LHCN-M2 (cell line): ENCODE measurements at places on chromosomes 7 and 10.

DNA sequence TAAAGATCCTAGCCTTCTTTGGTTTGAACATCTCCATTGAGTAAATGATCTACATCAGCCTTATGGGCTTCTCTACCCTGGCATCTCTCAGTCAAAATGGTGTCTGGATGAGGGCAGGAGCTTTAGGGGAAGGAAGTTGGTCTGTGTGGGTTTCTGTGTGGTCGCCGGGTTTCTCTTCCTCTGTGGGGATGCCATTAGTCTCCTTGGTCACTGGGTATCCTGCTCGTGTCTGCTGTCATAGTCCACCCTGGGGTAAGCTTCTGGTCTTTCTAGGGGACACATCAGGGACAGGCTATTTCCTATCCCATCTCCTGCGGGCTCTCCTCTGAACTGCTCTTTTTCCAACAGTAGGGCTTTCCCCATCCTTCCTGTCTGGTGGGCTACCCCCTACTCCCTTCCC, 150.3 kb upstream of the NPY start:
- no peak for DNase-seq

GRCh38 chr10:44947371-44948152, 12.0 kb upstream of the RASSF4 start:
- peak; percentile 80 for DNase-seq

- no peak for DNase-seq
Measured at GRCh38 chr7:105585850-105586500, 4.7 kb upstream of the EFCAB10 start.

- no peak for DNase-seq
Measured at GRCh38 chr10:124966008-124966407, 24.1 kb downstream of the ZRANB1 start.

- DNase-seq, result no peak
Measured at GRCh38 chr10:34249634-34250033, 565.5 kb downstream of the PARD3 start.

DNA sequence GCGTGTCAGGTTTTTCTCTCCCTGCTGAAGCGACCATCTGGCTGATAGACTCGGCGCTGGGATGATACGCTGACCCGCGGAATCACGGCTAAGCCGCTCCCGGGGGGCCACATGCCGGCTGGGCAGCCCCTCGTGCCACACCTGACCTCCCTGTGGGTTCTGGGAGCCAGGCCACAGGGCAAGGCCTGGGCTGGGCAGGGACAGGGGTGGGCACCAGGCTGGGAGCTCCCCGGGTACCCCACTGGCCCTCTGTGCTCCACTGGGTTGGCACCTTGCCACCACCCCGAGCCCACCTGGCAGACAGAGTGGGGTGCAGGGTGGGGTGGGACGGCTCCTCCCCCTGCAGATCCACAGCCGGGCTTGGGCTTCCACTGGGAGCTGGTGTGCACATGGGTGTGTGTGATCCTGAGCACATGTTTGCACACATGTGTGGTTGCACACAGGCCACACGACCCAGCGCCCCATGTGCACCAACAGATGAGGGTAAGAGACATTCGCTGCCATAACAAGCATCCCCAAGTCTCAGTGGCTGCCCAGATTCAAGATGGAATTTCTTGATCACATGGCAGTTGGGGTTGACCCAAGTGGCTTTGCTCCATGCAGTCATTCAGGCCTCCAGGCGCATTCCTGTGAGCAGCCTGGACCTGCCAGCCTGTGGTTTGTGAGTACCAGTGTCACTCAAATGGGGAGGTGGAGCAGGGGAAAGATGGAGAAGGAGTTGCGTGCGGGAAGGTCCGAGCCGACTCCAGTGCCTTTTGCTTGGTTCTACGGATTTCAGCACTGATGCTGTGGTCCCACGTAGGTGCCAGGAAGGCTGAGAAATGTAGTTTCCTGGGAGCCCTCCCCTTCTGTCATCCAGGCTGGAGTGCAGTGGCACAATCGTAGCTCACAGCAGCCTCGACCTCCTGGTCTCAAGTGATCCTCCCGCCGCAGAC, 79.7 kb downstream of the UNCX start:
- DNase-seq, result peak; percentile 7

- DNase-seq, result peak; percentile 84
Measured at GRCh38 chr10:3825862-3826351, 40.9 kb upstream of the KLF6 start.

DNA sequence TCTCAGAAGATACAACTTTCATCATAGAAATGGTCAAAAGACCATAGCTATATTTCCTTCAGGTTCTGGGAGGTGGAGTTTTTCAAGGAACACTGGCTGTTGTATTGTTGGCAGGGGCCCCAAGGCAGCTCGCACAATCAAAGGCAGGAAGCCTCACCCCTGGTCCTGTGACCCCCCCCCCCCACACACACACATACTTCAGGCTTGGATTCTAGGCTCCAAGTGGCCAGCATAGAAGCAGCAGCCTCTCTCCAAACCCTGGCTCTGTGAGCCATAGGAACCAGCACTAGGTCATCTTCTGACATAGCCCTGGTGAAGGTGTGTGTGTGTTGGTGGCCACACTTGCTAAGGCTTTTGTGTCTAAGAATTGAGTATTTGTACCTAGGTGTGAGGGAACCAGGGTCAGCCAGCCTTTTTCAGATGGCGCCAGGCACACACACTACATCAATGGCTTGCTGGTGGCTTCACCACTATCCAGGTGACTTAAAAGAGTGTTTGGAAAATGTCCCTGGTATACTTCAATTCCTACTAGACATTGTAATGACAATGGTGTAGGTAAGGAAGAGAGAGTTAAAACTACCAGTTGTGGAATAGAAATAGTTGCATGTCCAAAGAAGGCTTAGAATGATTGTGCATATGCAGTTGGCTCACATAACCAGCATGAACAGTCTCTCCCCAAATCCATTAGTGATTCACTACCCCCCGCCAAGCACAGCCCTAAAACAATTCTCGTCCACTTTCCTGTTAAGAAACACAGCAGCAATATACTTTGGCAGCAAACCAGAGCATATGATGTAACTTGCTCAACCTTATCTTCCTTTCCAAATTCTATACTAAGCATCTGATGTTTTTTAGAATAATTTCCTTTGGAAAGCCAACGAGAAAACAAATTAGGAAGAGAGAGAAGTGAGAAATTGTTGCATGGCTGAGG, 91.3 kb downstream of the AVL9 start:
- DNase-seq, result peak; percentile 97

DNA sequence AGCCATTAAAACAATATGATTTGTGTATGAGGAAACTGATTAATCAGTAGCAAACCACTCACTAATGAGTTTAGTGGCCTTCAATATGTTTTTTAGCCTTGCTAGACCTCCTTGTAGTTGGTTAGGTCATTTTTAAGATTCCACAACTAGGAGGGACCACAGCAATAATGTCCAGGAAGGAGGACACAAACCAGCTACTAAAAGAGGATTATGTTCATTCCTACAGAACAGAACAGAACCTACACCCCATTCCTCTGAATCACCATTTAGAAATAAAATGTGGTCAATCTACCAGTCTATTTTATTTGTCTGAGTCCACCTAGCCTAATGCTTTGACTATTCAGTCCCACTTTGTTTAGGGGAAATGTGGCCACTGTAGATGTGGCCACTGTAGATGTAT, 226.3 kb downstream of the GLI3 start:
- DNase-seq, result no peak

DNA sequence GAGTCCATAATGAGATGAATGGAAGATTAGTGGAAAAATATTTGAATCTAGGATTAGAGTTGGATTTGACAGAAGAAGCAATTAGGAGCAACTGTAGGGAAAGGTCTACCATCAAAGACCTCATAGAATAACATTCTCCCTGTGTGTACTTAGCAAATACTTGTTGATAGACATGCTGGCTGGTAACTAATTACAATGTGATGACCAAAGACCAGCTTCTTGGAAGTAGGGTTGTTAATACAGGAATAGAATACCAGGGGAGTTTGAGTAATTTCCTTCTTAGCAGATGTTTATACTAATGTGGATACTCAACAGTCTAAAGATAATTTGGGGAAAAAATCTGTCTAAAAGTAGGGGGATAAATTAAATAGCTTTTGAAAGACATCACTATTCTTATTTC, 357.5 kb upstream of the BMPER start:
- DNase-seq, result no peak

DNA sequence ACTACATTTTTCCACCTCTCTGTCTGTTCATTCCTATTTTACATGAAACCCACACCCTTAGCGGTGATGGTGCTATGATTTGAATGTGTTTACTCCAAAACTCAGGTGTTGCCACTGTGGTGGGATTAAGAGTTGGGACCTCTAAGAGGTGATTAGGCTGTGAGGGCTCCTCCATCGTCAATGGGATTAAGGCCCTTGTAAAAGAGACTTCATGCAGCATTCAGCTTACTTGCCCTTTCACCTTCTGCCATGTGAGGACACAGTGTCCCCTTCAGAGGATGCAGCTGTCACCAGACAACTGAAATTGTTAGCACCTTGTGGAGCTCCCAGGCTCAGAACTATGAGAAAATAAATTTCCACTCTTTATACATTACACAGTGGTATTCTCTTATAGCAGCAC, 182.2 kb downstream of the NOC3L start:
- DNase-seq, result peak; percentile 44

DNA sequence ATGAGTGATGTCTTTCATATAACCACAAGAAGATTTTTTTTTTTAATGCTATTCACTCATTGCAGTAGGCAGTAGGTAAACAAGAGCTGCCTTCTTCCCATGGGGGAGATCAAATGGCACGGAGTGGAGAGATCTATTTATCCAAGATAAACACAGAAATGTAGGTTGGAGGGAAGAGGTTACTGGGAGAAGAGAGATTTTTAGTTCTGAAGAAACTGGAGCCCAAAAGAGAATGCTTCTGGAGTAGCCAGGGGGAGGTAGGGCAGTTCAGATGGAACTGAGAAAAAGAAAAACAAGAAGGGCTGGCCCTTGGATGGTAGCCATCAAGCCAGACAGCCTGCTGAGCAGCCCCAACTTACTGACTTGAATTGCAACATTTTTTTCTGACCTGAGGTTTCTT, 270.1 kb upstream of the TPK1 start:
- DNase-seq, result no peak

GRCh38 chr10:50545846-50546245, 77.9 kb downstream of the SGMS1 start:
- no peak for DNase-seq

DNA sequence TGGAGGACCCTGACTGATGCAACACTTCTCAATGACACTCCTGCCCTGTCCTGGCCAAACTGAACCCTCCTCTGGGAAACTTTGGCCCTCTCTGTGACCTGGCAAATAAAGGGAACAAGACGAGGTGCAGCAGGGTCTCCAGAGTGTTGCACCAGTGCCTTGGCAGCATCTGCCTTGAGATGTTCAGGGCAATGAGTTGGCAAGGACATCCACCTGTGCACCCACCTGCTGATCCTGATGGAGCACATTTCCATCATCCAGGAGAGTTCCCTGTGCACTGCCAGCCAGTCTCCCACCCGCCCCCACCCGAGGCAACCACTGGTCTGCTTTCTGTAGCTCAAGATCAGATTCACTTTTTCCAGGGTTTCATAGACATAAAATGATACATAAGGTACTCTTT, 407.4 kb downstream of the GRID1 start:
- DNase-seq, result no peak

DNA sequence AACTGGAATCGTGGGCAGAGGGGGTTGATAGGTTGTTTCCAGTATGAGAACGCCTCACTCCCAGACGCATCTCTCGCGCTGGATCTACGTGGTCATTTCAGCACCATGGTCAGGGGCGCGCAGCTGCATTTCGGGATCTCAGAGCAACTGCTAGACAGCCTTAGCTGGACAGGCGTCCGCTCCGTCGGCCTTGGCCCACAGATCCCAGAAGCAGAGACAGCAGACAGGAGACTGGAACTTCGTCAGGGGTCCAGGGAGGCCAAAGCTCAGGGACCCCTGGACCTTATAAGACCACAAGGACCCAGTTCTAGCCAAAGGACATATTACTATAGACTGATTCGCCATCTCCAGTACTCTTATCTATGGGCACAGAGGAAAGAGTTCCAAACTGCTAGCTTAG, 5.3 kb downstream of the NEUROG3 start:
- peak; percentile 48 for DNase-seq

- DNase-seq, result peak; percentile 25
Measured at GRCh38 chr7:7203813-7204575, 21.6 kb downstream of the C1GALT1 start.

DNA sequence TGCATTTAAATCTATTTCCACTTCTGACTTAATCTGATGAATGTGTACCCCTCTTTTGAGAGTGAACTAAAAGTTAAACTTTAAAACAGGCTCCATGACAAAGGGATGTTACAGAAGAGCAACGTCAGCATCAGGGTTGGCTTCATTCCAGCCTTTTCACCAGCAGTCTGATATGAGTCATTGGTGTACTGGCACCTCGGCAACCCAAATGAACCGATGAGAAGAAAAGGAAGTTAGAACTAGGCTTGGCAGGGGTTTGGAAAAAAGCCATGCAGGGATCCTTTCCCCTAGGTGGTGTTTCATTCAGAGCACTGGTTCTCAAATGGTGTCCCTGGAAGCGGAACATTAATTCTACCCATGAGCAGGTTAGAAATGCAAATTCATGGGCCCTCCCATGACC, 53.6 kb downstream of the SEC61G start:
- DNase-seq, result peak; percentile 82

DNA sequence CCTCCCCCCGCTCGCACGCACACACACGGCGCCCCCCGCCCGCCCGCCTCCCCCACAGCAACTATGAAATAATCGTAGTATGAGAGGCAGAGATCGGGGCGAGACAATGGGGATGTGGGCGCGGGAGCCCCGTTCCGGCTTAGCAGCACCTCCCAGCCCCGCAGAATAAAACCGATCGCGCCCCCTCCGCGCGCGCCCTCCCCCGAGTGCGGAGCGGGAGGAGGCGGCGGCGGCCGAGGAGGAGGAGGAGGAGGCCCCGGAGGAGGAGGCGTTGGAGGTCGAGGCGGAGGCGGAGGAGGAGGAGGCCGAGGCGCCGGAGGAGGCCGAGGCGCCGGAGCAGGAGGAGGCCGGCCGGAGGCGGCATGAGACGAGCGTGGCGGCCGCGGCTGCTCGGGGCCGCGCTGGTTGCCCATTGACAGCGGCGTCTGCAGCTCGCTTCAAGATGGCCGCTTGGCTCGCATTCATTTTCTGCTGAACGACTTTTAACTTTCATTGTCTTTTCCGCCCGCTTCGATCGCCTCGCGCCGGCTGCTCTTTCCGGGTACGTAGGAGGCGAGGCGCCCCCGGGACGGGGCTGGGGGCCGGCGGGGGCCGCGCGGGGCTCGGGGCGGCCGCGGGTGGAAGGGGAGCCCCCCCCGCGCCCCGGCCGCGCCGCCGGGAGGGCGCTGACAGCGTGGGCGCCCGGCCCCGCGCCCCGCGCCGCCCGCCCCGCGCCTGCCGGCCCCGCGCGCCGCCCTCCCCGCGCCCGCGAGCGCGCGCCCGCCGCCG, 441 bp downstream of the BMI1 start:
- DNase-seq, result peak; percentile 65

GRCh38 chr7:22168129-22168634, 188.8 kb downstream of the RAPGEF5 start:
- no peak for DNase-seq

GRCh38 chr7:97005183-97006054, at the start of gene DLX6:
TSS of gene DLX6 (plus strand) at chr7:97005553. CDS start at chr7:97005978, 425 bp downstream.
- peak; percentile 83 for DNase-seq

DNA sequence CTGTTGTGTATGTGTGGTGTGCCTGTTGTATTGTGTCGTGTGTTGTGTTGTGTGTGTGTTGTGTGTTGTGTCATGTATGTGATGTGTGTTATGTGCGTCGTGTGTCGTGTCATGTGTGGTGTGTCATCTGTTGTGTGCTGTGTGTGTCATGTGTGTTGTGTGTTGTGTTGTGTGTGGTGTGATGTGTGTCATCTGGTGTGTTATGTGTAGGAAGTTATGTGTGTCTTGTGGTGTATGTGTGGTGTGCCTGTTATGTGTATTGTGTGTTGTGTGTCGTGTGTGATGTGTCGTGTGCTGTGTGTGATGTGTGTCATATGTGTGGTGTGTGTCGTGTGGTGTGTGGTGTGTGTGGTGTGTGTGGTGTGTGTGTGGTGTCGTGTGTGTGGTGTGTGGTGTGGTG, 145.2 kb downstream of the DNAJB6 start:
- DNase-seq, result no peak
